ENCODE measurements at places on chromosomes 2 and 18.
A peak's percentile ranks its signal among the peaks of the same experiment; 100 is the strongest.

- DNase-seq, result no peak
These were observed 813.7 kb upstream of the ACVR2A start for GRCh38 chr2:147030966-147031720.

- DNase-seq, result no peak
These were observed 19.4 kb upstream of the MPPE1 start for GRCh38 chr18:11927497-11927896.

GRCh38 chr2:85053802-85054201, 79.4 kb upstream of the TCF7L1 start:
- no peak for DNase-seq

- no peak for DNase-seq
These were observed 30.4 kb downstream of the MSTN start for GRCh38 chr2:190031969-190032618.

GRCh38 chr2:196473617-196474016, 165.9 kb upstream of the CCDC150 start:
- no peak for DNase-seq

DNA sequence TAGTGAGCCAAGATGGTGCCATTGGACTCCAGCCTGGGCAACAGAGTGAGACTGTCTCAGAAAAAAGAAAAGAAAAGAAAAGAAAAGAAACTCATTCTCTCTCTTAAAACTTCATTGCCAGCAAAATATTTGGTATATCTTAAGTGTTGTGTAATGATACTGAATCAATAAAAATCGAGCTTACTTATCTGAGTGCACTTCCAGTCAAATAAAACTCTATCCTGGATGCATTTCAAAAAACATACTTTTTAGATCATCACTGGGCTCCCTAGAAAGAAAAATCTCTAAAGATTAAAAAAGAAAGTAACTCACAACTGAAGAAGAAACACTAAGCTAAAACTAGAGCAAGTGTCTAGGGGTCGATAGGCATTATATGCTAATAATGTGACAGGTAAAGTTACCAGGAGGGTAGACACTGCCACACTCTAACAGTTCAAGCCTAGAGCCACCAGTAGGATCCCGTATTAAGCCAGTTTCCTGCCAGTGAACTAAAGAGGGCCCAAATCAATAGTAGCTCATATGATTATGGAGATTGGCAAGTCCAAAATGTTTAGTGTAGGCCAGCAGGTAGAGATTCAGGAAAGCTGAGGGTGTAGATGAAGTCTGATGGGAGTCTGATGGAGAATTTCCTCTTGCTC, 242.1 kb upstream of the CYRIA start:
- no peak for DNase-seq

- DNase-seq, result no peak
These were observed 23.8 kb upstream of the EFHD1 start for GRCh38 chr2:232609607-232610006.

- no peak for DNase-seq
These were observed 1.6 kb upstream of the MTA3 start for GRCh38 chr2:42566837-42567321.

- no peak for DNase-seq
These were observed 110.7 kb downstream of the SH3RF3 start for GRCh38 chr2:109239720-109240119.

GRCh38 chr18:11148680-11149440, 509 bp downstream of the PIEZO2 start:
- DNase-seq, result peak; percentile 38

GRCh38 chr2:64852771-64853241, 136.4 kb upstream of the SLC1A4 start:
- DNase-seq, result no peak

DNA sequence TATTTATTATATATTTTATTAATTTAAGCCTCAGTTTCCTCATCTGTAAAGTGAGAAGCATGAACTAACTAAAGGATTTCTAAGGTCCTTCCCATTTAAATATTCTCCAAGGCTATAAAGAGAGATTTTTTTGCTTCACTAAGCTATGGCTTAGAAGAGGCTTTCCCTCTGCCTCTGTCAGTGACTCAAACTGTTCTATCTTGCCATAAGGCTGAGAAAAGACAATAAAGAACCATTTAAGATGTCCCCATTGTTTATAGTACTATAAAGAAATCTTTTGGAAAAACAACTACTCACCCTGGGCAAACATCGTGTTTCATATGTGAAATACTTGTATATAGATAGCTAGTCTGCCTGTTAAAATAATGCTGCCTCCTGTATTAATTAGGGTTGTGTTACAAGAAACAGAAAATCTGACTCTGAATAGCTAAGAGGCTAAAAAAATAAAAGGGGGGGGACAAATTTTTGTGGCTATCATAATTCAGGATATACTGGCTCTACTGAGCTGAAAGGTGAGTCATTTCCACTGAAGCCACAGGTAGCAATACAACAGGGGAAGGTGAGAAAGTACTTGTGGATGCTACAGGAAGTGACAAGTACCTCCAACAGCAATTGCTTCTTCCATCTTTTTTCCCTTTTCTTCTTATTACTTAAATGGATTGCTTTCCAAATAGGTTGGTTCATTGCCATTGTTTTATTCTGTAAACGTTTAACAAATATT, 25.4 kb downstream of the EPHA4 start:
- DNase-seq, result no peak

DNA sequence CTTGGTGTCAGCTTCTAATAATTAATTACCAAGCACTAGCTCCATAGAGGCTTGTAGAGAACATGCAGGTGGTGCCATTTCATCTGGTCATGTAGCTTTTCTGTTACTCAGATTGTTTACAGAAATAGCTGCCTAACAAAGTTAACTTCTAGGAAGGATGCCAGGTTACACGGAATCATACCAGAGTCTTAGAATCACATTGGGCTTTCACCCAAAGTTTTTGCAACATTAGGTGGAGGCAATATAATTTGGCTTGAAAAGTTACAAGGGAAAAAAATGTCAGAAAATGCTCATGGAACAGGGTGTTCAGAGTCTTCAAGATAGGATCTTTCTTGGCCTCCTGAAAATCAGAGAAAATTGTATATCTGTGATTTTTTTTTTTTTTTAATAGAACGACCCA, 135.6 kb downstream of the ARHGAP15 start:
- no peak for DNase-seq

DNA sequence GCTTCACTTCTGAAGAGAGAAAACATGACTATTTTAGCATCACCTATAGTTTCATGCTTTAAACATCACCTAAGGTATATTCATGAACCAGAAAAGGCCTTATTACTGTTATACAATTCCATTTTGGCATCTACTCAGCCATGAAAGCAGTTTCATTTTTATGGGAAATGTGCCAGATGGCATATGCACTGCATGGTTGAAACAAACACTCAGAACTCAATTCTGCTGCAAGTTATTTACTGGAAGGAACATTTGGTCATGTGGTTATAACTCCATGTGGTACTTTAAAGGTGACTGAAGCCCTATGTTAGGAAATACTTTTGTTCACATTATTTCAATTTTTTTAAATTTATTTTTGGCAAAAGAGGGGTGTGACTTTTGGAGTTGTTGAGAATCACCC, 287.5 kb upstream of the CRIM1 start:
- DNase-seq, result no peak

DNA sequence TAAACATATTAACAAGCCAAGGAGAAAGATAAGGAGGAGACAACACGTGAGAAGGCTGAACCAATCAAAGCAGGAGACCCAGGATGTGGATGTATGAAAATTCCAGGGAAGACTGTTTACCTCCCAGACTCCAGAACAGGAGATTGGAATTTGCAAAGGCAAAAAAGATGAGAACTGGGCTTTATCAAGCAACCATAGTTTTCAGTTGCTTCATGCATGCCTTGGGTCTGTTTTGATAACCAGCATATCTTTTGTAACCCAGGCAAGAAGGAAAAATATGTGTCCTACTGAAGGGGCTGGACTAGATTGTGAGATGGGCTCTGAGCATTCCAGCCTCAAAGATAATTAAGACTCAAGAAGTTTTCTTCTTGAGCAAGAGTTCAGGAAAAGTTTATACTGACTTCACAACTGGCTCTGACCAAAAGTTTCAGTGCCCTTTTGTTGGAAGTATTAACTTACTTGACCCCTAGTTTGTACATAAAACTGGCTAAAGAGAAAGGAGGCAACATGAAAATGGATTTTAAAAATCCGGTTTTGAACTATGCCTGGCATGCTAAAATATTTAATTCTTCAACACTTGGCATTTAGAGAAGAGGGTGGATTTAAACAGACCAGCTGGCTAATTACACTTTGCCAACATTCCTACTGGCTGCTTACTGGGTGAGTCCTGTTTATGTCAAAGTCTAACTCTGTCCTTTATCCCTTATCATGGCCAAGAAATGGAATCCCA, 79.3 kb upstream of the CD28 start:
- DNase-seq, result no peak

DNA sequence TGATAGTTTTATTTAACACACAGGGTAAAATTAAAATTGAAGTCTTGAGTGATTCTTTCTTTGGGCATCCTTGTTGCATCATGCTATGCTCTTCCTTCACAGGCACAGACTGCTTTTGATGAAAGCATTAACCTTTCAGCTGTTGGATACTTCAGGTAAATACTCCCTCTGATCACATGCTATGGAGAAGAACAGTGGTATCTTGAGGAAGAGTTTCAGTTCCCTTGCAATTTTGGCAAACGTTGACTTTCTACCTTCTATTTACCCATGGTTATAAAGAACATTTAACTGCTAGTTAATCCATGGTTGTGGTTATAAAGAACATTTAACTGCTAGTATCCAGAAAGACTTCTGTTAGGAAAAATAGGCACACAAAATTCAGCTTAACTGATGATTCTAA, 75.7 kb downstream of the AOX1 start:
- DNase-seq, result no peak

DNA sequence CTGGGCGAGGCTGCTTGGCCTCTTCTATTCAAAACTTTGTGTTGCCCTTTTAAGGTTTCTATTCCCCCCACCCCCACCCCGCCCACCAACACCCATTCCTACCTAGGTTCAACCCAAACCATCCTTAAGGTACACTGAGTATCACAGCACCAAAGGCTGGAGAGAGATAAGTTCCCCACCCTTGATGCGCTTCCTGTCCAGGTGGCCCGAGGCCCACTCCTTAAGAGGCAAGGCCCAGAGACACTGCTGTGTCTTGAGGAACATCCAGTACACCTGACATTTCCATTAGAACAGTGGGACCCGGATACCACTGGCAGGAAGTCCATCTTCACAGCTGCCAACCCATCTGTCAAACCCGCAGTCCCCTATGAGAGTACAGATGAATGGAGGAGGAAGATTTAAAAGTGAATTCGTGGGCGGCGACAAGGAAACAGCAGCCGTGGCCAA, 277 bp upstream of the INPP1 start:
- no peak for DNase-seq

- no peak for DNase-seq
These were observed at the start of gene DYTN for GRCh38 chr2:206718296-206718695. Gene DYTN (minus strand): TSS chr2:206718396. CDS start chr2:206718279, 117 bp downstream.
